ENCODE measurements at places on chromosomes 5 and 9. TPM values are rescaled to one million over a fixed set of nuclear protein-coding genes. Genes with fewer than 3 reads are reported as not detected.

- H3K27ac ChIP-seq: no peak overlapping the region
- DNase-seq: no peak
- H3K4me3 ChIP-seq: no peak overlapping the region
- H3K36me3 ChIP-seq: peaks cover 3% of the 10 kb centered on the region
- peaks cover 9% of the 10 kb centered on the region for H3K4me1 ChIP-seq
Observed at GRCh38 chr9:967436-967835, 9.0 kb upstream of the DMRT3 start.

- no peak overlapping the region for H3K27ac ChIP-seq
- H3K4me1 ChIP-seq: peaks cover 13% of the 10 kb centered on the region
- peak overlapping the region; percentile 81 for H3K4me3 ChIP-seq
- DNase-seq: no peak
- H3K36me3 ChIP-seq: peaks cover 12% of the 10 kb centered on the region
- peaks cover 9% of the 10 kb centered on the region for H3K27me3 ChIP-seq
Observed at GRCh38 chr5:138439477-138440158, 761 bp downstream of the REEP2 start.

DNA sequence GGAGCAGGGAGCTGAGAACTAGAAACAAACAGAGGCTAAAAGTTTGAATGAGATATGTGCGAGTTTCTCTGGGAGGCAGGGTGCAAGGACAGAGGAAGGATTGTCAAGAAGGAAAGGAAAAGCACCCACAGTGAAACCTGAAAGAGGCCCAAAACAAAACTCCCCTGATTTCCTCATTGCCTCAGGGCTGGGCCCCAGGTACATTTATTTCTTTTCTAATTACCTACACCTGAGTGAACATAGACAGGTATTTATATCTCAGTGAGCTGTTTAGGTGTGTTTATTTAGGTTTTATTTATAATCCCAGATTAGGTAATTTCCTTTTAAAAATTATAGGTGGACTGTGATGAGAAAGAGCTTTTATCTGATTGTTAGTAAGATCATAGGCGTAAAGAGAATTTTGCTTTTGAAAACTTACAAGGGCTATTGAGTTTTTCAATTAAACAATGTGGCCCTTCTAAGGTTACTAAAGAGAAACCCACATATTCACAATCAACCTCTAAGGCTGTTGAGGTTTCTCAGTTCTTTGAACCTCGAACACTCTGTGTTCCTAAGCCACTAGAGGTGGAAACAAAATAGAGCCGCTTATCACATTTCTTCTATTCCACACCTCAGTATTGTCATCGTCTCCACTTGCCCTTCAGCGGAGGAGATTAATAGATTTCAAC lies 344.8 kb downstream of the ZNF608 start:
- H3K27ac ChIP-seq: no peak overlapping the region
- no peaks in the 10 kb centered on the region for H3K36me3 ChIP-seq
- H3K4me1 ChIP-seq: no peaks in the 10 kb centered on the region
- DNase-seq: no peak
- H3K4me3 ChIP-seq: no peak overlapping the region
- no peaks in the 10 kb centered on the region for H3K27me3 ChIP-seq

GRCh38 chr5:96703995-96704394 lies 41.8 kb downstream of the CAST start:
- H3K4me1 ChIP-seq: peaks cover 23% of the 10 kb centered on the region
- no peaks in the 10 kb centered on the region for H3K27me3 ChIP-seq
- H3K27ac ChIP-seq: peak overlapping the region; percentile 67
- peak overlapping the region; percentile 93 for H3K4me3 ChIP-seq

GRCh38 chr9:12163723-12164458 lies 529.3 kb upstream of the TYRP1 start:
- H3K4me1 ChIP-seq: no peaks in the 10 kb centered on the region
- DNase-seq: no peak
- no peak overlapping the region for H3K4me3 ChIP-seq
- no peaks in the 10 kb centered on the region for H3K27me3 ChIP-seq

RALGPS1 gene
- total RNA-seq: 5.1 TPM

DNA sequence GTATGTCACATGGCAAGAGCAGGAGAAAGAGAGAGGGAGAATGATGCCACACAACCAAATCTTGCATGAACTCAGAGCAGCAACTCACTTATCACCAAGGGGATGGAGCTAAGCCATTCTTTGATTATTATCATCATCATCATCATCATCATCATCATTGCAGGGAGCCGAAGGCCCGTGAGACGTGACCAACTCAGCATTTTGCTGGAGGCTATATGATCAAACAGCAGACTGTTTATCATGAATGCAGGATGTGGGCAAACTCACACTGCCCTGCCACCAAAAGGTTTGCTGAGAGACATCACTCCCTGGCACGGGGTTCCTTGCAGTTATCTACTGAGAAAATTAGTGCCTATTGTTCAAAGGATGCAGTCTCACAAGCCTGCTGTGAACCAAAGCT lies 8.6 kb upstream of the ZNF169 start:
- H3K27ac ChIP-seq: peak overlapping the region; percentile 3
- no peak overlapping the region for H3K4me3 ChIP-seq
- no peaks in the 10 kb centered on the region for H3K27me3 ChIP-seq
- H3K36me3 ChIP-seq: no peaks in the 10 kb centered on the region
- H3K4me1 ChIP-seq: peaks cover 11% of the 10 kb centered on the region
- DNase-seq: no peak

- no peaks in the 10 kb centered on the region for H3K4me1 ChIP-seq
- DNase-seq: no peak
- H3K27me3 ChIP-seq: no peaks in the 10 kb centered on the region
- no peak overlapping the region for H3K27ac ChIP-seq
Observed at GRCh38 chr9:116360989-116361388, 207.4 kb downstream of the PAPPA start.

GRCh38 chr5:149452665-149453617 lies 73.8 kb upstream of the IL17B start:
- H3K27me3 ChIP-seq: no peaks in the 10 kb centered on the region
- H3K4me3 ChIP-seq: no peak overlapping the region
- DNase-seq: no peak
- no peak overlapping the region for H3K27ac ChIP-seq
- H3K4me1 ChIP-seq: peaks cover 7% of the 10 kb centered on the region

Data from activated naive CD8-positive, alpha-beta T cell treated with anti-CD3 and anti-CD28 coated beads, Interleukin-2, amount 10 ng/mL, durations not matched to agents 7 days and 5 days (primary cell).